ENCODE measurements at places on chromosomes 11 and 22. TPM values are rescaled to one million over a fixed set of nuclear protein-coding genes. Genes with fewer than 3 reads are reported as not detected.

The MOGAT2 gene
- polyA plus RNA-seq: not detected

The SOX10 gene
- polyA plus RNA-seq: 3.2 TPM

The PLEKHA7 gene
- polyA plus RNA-seq: 12.8 TPM

The CHEK2 gene
- polyA plus RNA-seq: 16.9 TPM

The GAB4 gene
- not detected for polyA plus RNA-seq

The THYN1 gene
- polyA plus RNA-seq: 49.5 TPM

The OR9Q1 gene
- polyA plus RNA-seq: not detected

The CRYAB gene
- 122 TPM for polyA plus RNA-seq

The P2RX6 gene
- polyA plus RNA-seq: 0.10 TPM

The SCGB1C1 gene
- not detected for polyA plus RNA-seq

The CXCR5 gene
- 0.60 TPM for polyA plus RNA-seq

The MRGPRX4 gene
- not detected for polyA plus RNA-seq

The PRODH gene
- polyA plus RNA-seq: 3.5 TPM

Data from stomach (tissue), 19 donors.